ENCODE measurements at places on chromosomes 11 and 22.

DNA sequence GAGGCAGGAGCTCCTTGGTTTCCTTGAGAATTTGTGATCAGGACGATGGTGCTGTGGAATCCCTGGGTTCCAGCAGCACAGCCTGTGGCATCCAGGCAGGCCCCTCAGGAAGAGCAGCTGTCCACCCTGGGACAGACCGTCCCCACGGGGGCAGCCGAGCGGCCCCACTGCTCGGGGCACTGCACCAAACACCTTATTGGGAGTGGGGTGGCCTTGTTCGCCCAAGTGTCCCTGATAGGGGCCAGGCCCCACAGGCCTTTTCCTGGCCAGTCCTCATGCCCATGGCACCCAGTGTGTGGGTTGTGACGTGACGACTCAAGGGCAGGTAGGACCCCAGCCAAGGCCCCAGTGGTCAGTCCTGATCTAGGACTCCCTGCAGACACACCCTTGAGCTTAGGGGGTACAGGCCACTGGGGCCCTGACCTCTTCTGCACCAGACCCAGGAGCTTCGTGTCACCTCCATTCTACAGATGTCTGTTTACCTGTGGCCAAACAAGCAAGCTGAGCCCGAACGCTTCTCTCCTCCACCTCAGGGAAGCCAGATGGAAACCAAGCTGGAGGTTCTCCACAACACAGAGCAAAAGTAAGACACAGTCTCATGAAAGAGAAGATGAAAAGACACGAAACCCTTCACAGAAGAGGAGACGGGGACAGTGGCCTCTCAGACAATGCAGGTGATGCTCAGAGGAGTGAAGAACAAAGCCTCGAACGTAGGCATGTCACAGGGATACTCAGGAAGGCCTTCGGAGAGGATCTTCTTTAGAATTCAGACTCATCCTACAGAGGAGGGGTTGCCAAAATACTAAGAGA is 1.6 kb upstream of the BRD1 start:
- no peak for DNase-seq
- H3K27ac ChIP-seq = no peak overlapping the region
- no peak overlapping the region for H3K4me3 ChIP-seq
- H3K36me3 ChIP-seq = no peaks in the 10 kb centered on the region
- peaks cover 13% of the 10 kb centered on the region for H3K4me1 ChIP-seq

GRCh38 chr11:76292583-76293188 is 86.4 kb upstream of the WNT11 start:
- H3K4me1 ChIP-seq = no peaks in the 10 kb centered on the region
- H3K27ac ChIP-seq = no peak overlapping the region
- H3K36me3 ChIP-seq = no peaks in the 10 kb centered on the region
- no peak overlapping the region for H3K4me3 ChIP-seq
- no peak for DNase-seq

DNA sequence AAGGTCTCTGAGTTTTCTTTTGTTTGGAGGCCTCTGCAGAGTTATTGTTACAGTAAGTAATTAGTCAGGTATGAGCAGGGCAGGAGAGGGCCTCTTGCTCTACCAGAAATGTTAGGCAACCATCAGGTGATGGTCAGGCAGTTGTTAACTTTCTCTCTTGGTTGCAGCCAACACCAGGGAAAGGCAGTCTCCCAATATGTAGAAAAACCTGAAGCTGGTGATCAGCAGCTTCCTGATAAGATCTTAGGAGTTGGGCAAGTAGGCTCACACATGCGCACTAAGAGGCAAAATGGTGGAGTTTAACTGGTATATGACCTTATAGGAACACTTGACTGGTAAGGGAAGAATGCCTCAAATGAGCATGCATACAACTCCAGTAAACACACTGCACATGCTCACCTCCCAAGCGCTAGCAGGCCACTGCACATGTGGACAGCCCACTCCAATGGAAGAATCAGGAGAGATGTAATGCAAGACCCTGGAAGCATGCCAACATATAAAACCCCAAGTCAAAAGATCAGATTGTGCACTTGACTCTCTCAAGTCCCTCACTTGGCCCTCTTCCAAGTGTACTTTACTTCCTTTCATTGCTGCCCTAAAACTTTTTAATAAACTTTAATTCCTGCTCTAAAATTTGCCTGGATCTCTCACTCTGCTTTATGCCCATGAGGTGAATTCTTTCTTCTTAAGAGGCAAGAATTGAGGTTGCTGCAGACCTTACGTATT is 23.7 kb upstream of the SLC35F2 start:
- H3K36me3 ChIP-seq = no peaks in the 10 kb centered on the region
- no peak overlapping the region for H3K27ac ChIP-seq
- H3K27me3 ChIP-seq = no peaks in the 10 kb centered on the region
- no peaks in the 10 kb centered on the region for H3K4me1 ChIP-seq

GRCh38 chr11:114449845-114450244 is 10.6 kb downstream of the REXO2 start:
- no peak overlapping the region for H3K4me3 ChIP-seq
- H3K27me3 ChIP-seq = no peaks in the 10 kb centered on the region
- no peak for DNase-seq
- no peaks in the 10 kb centered on the region for H3K36me3 ChIP-seq
- H3K4me1 ChIP-seq = no peaks in the 10 kb centered on the region

- no peak overlapping the region for H3K4me3 ChIP-seq
- DNase-seq = no peak
- no peaks in the 10 kb centered on the region for H3K36me3 ChIP-seq
- no peak overlapping the region for H3K27ac ChIP-seq
- H3K27me3 ChIP-seq = no peaks in the 10 kb centered on the region
Observed at GRCh38 chr22:28835630-28836189, 35.3 kb upstream of the XBP1 start.
